ENCODE measurements at places on chromosomes 4 and X.

- peak; percentile 46 for DNase-seq
These were observed 341.3 kb upstream of the KLF3 start for GRCh38 chr4:38322714-38323113.

GRCh38 chr4:10097906-10098779 lies 18.5 kb downstream of the WDR1 start:
- DNase-seq = no peak

DNA sequence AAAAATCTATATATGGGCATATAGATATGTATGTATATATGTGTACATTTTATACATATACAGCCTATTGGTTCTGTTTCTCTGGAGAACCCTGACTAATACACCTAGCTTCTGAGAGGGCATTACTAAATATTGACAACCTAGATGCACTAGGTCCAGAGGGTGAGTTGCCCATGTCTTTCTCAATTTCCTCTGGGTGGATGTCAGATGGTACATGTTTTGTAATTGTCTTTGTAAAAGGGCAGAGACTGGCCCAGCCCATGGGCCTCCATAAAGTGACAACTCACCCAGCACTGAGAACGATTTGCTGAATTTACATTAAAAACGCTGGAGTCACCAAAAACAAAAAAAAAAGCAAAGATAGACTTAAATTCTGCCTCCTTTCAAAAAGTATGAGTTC lies 198.5 kb upstream of the FAM241A start:
- no peak for DNase-seq

GRCh38 chrX:20118065-20118824 lies 1.5 kb upstream of the MAP7D2 start:
- DNase-seq = no peak

DNA sequence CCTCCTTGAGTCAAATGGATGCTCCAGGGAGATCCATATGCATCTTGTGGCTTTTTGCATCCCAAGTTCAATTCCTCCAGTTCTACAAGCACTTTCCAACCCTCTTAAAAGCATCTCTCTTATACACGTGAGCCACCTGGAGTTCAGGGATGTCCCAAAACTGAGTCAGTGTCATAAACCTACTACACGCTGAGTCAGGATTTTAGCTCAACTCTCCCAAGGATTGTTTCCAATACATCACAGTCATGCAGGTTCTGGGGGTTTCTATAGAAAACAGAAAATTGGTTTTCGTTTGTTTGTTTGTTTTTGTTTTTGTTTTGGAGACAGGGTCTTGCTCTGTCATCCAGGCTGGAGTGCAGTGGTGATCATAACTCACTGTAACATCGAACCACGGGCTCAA lies 25.9 kb upstream of the ESX1 start:
- DNase-seq = no peak

DNA sequence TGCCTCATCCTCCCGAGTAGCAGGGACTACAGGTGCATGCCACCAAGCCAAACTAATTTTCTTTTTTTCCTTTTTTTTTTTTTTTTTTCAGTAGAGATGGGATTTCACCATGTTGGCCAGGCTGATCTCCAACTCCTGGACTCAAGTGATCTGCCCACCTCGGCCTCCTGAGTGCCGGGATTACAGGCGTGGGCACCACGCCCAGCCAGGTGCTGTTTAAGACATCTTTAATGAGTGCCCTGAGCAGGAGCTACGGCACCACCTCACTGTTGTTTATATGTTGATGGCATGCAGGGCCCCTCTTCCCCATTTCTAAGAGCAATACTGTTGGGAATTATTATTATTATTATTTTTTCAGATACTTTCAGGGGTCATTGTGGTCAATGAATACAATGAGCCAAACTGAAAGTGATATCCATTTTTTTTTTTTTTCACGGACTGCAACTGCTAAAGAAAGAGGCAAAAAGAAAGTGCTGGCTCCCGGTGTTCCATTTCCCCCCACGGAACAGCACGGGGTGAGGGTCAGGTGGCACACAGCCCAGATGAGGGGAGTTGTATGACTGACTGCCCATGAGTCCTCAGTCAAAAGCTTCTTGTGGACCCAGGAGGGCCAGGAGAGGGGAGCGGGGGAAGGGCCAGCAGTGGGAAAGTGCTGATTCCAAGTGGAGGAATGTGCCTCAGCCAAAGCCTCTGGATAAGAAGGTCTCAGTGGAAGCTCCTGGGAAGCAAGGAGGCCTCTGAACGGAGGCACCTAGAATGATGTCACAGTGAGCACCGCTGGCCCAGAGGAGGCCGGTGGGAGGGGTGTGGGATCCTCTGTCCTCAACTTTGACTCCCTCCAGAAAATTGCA lies 101.8 kb upstream of the HPF1 start:
- DNase-seq = no peak

- no peak for DNase-seq
These were observed 50.3 kb downstream of the EFNB1 start for GRCh38 chrX:68878977-68879645.

DNA sequence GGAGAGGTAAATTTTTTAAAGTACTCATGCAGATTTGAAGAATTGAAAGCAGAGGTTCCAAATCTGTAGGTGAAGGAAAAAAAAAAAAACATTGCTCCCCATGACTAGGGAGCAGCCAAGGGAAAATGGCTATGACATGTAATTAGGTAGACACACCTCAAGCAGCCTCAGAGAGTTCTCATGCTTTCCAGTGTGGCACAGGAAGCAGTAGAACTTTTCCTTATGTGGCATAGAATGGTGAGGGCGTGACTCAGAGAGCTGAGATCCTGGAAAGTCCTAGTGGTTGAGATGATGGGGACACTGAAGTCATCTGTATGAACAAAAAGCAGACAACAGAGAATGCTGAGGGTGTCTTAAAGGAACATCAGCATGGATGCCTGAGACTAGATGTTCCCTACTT lies 148.6 kb upstream of the NWD2 start:
- DNase-seq = no peak

GRCh38 chr4:87497159-87497558 lies 32.0 kb downstream of the SPARCL1 start:
- no peak for DNase-seq

DNA sequence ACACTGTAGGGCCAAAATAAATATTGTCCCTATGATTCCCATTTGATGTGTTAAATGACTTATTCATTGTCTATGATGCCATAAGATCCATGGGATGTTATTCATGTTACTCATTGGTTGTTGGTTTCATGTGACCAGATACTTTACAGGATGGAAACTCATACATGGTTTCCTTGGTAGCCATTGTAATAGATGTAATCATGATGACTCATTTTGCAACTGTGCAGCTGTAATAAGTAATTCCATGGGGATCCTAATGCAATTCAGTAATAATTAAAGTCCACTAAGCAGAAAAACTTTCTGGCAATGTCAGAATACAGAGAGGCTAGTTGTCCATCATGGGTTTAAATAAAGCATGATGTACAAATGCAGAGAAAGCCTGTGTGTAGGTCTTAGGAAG lies 389.7 kb upstream of the NR3C2 start:
- DNase-seq = peak; percentile 57

DNA sequence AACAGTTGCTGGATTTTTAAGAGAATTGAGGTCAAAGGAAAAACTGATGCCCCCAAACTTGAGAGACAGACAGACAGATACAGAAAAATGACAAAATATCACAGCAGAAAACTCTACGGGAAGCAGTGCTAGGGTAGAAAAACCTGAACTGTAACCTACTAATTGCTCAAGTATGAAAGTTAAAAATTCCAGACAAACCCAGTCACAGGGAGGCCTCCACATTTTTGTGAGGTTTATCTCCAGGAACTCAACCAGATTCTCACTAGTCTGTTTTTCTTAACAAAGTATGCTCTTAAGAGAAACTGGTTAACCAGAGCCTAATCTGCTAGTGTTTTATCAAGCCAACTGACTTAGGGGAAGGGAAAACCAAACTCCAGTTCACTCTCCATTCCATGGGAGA lies 19.9 kb upstream of the PPP3CA start:
- peak; percentile 76 for DNase-seq

GRCh38 chr4:152117054-152117453 lies 356.2 kb upstream of the GATB start:
- DNase-seq = no peak

GRCh38 chrX:10482261-10482660 lies 138.1 kb downstream of the MID1 start:
- no peak for DNase-seq

- no peak for DNase-seq
These were observed 217.8 kb upstream of the HCCS start for GRCh38 chrX:10893366-10893765.

GRCh38 chr4:94621491-94622080 lies 136.2 kb upstream of the BMPR1B start:
- DNase-seq = no peak

DNA sequence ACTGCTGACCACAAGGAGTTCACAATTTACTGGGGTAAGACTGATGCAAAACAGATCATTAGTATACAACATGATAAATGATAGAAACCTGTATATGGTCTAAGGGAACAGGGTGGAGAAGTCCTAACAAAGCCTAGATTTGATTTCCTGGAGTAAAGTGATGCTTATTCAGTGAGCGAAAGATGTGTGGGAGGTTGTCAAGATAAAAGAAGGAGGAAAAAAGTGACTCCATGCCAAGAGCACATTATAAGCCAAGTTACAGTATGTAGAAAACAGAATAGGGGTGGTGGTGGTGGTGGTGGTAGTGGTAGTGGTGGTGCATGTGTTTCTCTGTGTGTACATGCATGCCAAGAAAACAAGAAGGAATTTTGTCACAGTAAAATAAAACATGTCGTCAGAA lies 325.2 kb downstream of the MAPK10 start:
- no peak for DNase-seq

GRCh38 chrX:11267425-11267824 lies 25.8 kb upstream of the AMELX start:
- no peak for DNase-seq

DNA sequence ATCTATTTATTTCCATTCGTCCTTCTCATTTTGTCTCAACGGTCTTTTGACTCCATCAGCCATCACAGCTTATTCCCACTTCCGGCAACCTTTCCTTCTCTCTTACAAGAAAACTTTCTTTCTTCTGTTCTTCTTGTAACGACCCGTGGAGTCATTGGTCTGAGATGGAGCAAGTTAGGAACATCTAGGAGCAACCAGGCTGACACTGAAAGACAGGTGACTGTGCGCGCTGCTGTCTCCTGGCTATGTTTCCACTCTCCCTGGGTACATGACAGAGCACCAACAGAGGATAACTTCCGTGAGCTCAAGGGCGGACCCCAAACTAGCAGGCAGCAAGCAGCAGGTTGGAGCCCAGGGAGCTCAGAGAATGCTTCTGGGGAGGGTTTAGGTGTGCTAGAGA lies 2.5 kb downstream of the FGF5 start:
- no peak for DNase-seq

DNA sequence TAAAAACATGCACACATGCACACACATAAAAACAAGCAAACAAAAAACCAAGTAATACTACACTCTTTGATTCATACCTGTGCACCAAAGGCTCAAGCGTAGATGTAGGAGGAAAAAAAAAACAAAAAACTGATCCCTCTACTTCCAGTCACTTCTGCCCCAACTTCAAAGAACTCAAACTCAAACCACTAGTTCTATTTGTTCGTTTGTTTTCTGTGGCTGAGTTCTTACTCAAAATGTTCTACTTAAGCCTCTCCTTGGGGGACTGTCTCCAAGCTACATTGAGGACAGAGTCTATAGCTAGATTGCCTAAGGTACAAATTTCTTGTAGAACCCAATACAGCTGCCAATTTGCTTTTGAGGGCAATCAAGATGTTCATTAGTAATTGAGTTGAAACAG lies 171.0 kb upstream of the ATOH1 start:
- no peak for DNase-seq

- DNase-seq = no peak
These were observed 191.2 kb downstream of the RRAGB start for GRCh38 chrX:55908661-55909212.

- no peak for DNase-seq
These were observed 14.1 kb downstream of the MAGEB1 start for GRCh38 chrX:30261012-30261411.

GRCh38 chr4:147987252-147987651 lies 255.4 kb downstream of the ARHGAP10 start:
- DNase-seq = no peak

DNA sequence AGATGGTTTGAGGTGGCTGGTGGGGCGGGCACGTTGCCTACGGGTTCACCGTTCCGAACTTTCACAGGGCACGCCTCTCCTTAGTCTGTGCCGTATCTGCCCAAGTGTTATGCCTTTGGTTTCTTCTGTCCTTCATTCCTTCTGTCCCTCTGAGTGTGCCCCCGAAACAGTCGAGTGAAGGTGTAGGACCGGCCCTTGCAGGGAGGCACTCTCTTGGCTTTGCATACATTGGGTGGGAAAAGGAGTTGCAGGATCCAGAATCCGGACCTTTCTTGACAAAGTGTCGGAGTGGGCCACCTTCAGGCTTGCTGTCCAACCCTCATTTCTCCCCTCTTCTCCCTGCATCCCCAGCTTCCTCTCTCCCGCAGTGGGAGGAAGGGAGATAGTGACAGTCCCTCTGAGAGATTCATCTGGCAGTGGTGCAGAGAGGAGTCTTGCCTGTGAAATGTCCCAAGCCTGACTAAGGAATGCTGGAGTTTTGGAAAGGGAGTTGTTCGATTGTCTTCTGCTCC lies 569 bp downstream of the ARFIP1 start:
- no peak for DNase-seq

DNA sequence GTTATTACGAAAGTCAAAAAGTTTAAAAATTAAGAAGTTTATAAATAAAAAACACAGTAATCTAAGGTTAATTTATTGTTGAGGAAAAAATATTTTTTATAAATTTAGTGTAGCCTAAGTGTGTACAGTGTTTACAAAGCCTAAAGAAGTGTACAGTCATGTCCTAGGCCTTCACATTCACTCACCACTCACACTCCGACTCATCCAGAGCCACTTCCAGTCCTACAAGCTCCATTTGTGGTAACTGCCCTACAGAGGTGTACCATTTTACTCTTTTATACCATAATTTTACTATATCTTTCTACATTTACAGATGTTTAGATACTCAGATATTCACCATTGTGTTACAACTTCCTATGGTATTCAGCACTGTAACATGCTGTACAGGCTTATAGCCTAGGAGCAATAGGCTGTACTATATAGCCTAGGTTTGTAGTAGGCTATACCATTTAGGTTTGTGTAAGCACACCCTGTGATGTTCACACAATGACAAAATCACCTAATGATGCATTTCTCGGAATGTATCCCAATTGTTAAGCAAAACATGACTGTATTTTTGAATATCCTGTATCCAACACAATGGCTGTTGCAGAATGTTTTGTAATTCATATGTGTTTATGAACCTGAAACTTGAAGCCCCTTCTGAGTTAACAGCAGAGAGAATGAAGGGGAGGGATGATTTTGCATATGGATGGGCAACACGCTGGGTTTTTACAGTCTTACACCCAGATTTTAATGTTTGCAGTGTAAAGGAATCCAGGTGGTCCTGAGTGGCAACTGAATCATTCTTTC lies 3.1 kb downstream of the PPBP start:
- DNase-seq = no peak

DNA sequence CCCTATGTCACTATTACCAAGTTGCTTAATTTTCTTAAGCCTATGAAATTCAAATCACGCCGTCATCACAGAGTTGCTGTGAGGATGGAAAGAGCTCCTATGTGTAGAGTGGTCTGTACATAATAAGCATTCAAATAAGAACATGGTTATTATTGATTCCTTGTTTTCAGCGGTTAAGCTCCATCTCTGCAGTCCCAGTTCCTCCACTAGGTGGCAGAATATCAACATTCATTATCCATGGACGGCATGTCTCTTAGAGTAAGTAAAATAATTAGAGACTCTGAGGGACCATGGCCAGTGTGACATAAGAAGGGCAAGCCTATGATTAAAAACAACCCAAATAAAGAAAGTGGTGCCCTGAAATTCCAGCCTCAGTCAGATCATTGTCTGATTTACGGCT lies 132.5 kb upstream of the NHS start:
- DNase-seq = peak; percentile 7
